ENCODE measurements at places on chromosomes 12 and 14. TPM values are rescaled to one million over a fixed set of nuclear protein-coding genes. Genes with fewer than 3 reads are reported as not detected.

LYZ gene
- 1.9 TPM for total RNA-seq

FAM90A1 gene
- 0.62 TPM for total RNA-seq

CD163 gene
- total RNA-seq: 0.27 TPM

PLCZ1 gene
- total RNA-seq: not detected

RFC5 gene
- 29.3 TPM for total RNA-seq

LRRIQ1 gene
- not detected for total RNA-seq

CLEC14A gene
- not detected for total RNA-seq

BCL2L14 gene
- 2.2 TPM for total RNA-seq

SMAGP gene
- total RNA-seq: 3.1 TPM

SCFD1 gene
- total RNA-seq: 62.4 TPM

APEX1 gene
- 262 TPM for total RNA-seq

ABCB9 gene
- total RNA-seq: 4.9 TPM

DNA sequence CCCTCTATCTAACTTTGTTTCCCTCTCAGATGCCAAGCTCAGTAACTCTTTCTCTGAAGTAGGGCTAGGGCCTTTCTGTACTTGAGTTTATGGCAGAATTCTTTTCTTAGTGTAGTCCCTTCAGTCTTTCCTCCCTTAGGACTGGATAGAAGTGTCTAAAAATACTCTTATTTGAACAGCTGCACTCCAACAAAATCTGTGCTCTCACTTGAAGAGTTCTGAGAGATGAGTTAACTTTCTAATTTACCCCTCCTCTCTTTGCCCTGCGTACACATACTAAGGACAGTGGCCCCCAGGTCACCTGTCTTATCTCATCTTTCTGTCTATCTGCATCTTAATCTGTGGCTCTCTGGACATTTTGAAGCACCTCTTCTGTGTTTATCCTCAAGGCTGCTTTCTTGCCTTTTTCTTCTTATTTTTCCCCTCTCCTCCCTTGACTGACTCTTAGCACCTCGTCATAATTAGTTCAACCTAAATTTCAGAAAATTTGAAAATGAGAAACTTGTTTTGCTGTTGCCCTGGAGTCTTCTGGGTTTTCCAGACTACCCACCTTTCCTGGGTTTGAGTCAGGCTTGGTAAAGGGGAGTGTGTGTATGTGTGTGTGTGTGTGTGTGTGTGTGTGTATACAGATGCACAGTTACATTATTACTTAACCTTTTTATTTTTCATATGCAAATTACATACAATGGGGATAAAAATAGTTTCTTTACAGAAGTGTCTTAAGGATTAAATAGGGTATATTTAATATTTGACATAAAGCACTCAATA lies 23.9 kb downstream of the NCKAP1L start:
- no peak for DNase-seq

GRCh38 chr12:100142851-100143559 lies at the start of gene BLTP3B:
BLTP3B (minus strand) TSS chr12:100142874; CDS start chr12:100142635, 239 bp downstream.
- DNase-seq: peak; percentile 27

DNA sequence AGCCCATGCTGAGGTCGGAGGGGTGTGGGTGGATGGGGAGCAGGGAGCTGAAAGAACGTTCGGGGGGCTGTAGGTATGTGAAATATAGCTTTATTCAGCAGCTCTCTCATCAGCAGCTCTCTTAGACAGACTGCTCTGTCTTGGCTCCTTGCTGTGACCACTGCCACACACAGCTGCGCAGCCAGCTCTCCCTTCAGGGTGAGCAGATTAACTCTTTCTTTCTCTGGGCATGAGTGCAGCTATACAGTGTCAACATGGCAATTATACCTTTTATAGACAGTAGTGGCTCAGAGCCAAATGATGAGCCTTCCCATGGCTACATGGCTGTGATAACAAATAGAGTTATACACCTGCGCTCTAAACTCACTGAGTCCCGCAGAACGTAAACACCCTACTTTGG lies 137.7 kb upstream of the NEDD1 start:
- DNase-seq: no peak

DNA sequence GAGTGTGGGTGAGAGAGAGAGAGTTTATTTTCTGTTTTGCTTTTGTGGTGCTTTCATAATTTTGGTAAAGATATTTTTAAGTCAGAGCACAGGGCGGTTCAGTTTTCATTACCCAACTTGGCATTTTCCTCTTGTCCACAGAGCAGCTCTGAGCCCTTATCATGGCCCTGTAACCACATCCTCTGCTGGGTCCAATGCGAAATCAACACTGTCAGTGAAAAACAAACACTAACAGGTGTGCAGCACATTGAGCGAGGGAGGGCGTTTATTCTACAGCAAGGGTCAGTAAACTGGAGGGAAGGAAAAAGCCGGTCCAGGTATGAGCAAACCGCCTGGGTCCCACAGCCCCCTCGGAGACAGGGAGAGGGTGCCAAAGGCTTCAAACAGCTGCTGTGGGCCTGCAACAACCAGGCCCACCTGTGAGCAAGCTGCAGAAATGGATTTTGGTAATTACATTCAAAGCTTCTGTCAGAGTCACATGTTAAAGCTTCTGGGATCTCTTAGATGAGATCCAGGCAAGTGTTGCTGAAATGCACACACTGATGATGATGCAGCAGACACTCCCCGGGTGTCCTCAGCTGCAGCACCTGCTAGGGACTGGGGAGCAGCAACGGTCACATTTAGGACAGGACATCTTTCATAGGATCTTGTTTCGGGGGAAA lies 132.7 kb upstream of the DYRK2 start:
- peak; percentile 51 for DNase-seq

GRCh38 chr14:65043893-65044595 lies 57.3 kb downstream of the FNTB start:
- DNase-seq: no peak

DNA sequence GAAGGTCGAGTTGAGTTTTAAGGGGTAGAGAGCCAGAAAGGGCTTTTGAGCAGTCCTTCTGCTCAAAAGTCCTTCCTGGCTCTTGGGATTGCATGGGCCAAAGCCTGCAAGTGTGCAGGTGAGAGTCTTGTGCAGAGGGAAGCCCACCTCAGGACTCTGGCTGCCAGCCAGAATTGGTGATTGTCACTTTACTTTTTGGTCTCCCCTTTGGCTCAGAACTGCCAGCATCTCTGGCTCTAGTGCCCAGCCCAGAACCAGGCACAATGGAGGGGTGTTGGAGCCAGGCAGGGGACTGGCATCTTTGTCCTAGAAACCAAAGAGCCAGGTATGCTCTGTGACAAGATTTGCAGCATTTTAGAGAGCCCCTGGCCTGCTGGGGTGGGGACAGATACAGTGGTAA lies 23.5 kb downstream of the FAM222A start:
- DNase-seq: no peak

DNA sequence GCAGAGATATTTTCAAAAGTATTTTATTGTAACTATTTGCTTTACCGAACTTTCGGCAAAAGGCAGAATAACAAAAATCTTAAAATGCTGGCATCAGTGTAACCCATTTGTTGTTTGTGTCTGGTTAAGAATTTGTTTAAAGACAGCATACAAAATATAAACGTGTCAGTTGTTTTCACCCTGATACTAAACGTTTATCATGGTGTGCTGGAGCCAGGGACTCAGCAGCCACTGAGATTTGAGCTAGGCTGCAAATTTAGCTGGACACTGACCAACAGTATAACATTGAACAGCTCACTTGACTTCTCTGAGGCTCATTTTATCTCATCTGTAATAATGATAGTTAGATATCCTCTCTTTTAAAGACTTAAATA lies 183.7 kb downstream of the TMTC3 start:
- DNase-seq: no peak

DNA sequence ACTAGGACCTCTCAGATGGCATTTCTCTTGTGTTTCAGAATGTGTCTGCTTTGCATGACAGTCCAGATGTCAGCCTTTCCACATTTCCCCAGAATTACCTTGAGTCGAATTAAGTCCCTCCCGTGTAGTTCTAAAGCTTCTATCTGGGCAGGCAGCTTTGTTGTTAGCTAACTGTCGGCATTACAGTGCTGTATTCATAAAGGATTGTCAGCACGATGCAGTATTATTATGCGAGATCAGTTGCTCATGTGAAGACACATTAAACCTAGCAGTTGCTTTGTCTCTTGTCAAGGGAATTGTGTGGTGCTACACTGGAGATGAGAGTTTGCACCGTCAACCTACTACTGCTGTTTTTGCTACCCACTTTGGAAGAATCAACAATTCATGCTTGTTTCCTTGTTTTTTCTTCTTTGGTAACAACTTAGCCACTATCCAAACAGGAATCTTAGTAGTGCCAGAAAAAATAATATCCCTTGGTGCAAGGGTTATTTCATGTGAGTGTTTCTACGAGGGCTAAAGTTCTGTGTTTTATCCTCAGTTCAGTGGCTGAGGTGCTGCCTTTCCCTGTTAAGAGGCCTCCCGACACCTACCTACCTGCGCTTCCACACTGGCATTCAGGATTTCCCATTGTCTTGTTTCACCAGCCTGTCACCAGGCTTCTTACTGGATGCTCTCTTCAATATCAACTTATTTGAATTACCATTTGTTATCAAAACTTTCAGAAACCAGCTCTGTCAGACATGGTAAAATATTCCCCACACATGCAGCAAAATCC lies 297.9 kb upstream of the G2E3 start:
- no peak for DNase-seq

GRCh38 chr12:111330800-111331752 lies 37.8 kb downstream of the PHETA1 start:
- no peak for DNase-seq

DNA sequence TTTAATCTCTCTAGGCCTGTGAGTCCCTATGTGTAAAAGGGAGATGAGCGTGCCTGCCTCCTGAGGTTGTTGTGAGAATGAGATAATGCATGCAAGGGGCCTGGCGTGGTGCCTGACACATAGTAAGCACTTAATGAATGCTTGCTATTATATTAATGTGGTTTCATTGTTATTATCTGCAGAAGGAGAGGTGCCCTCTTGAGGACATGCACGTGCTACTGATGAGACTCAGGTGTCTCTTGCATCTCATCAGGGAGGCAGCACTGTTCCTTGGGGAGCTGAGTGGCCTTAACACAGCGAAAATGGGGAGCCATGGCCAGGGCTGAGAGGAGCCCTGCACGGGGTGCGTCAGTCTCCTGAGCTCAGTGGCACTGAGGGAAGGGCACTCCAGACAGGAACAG lies 29.9 kb upstream of the BCDIN3D start:
- no peak for DNase-seq

GRCh38 chr14:94355191-94355794 lies 32.2 kb upstream of the SERPINA6 start:
- DNase-seq: no peak

GRCh38 chr12:46504494-46504893 lies 131.9 kb upstream of the SLC38A2 start:
- no peak for DNase-seq

DNA sequence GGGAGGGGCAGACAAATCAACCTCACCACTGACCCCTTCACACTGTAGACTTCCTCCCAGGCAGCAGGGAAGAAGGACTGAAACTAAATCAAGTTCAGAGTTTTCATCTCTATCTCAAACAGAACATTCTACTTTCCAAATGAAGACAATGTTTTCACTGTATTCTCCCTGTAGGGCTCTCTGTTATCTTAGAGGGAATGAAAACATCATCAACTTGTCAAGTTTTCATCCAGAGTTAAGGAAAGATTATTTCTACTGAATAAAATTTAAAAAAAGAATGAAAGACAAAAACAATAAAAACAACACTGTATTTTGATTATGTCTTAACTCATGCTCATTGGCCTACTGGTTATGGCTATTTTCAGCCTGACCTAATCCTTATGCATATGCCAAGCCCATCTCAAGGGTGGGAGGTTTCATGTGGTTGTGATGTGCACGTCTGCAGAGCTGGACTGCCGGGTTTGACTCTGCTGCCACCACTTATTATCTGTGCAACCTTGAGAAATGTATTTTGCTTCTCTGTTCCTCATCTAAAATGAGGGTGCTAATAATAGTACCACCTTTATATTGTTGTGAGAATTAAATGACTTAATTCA lies 152.0 kb upstream of the AVPR1A start:
- DNase-seq: no peak

DNA sequence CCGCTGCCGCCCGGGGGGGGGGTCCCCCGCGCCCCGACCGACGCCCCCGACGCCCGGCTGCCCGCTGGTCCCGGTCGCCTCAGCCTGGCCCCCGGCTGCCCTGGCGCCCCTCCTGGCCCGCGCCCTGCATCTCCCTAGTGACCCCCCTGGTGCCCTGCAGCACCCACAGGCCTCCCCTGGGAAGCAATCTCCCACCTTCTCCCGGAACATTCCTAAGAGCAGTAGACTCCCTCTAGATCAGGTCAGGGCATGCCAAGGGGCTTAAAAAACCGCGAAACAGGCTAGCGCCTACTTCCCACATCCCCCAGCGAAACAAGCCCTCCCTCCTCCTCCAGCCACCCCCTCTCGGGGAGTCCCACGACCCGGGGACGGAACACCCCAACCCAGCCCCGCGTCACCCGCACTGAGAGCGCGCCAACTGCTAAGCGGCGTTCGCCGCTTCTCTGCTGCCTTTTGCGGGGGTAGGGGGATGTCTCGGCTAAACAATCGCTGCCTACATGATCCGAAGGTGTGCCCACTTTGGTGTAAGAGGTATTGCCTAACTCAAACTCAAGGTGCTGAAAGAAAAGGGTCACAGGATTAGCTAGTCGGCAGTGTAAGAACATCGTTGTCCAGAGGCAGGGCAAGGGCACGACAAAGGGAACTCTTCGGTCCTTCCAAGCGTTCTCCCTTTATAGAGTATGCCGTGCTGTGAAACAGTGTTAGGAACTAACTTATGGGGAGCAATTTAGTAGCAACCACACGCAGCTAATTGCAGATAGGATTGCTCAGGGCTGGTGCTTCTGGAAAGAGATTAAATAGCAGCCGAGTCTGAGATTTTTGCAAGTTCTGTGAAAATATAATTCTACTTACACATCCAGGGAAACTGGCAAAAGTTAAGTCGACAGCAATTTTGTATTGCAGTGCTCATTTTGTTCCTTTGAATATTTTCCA lies 619 bp upstream of the NTN4 start:
- DNase-seq: no peak

GRCh38 chr12:34400986-34401658 lies 378.8 kb downstream of the ALG10 start:
- no peak for DNase-seq

DNA sequence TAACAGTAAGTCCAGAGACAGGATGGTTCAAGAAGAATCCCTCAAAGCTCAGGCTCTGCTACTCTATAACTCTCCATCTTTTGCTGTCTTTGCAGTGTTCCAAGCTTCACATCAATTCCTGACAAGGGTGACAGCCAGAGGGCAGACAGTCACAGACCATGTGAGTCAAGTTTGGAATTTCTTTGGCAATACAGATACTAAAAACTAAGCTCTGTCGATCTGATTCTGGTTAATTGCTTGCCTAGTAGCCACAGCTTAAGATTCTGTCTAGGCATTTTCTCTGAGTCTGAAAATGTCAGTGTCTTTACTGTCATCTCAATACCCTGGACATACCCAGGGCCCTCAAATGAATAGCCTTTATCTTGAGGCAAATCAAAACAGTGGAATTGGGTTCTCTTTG lies 153.7 kb downstream of the CEP128 start:
- DNase-seq: no peak

GRCh38 chr12:39538679-39539104 lies 80.9 kb downstream of the ABCD2 start:
- DNase-seq: no peak
